ENCODE measurements at places on chromosomes 2 and 18.

DNA sequence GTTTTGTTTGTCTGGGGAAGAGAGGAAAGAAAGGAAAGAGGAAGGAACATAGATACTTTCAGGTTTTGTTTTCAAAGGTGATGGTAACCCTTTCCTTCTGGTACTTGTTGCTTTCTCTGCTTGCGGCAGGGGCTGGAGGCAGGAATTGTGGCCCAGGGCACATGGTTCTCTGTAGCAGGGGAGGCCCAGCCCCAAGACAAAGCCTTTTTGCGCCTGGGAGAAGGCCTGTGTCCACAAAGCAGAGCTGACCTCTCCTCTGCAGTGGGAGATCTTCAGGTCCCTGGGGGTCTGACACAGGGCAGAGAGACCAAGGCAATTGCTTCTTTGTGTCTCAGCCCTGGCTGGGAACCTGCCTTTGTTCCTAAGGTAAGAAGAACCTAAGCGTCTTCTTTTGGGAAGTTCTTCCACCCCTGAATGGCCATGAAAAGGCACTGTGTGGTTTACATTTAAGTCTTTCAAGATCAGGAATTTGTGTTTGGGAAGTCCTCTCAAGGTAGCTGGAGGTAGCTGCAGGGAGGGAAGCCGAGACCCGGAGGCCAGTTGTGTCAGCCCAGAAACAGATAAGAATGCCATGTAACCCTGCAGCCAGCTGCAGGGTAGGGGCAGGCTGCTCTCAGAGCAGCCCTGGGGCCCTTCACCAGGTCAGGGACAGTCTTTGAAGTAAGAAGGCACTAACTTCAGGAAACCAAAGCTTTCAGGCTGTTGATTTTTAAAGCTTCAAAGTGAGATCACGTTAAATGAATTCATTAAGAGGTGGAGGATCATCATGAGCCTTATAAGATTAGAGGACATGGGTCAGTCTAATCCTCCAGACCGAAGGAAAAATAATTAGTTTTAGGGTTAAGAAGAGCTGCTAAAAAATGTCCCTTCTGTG, 119.3 kb downstream of the STPG4 start:
- no peak for DNase-seq

DNA sequence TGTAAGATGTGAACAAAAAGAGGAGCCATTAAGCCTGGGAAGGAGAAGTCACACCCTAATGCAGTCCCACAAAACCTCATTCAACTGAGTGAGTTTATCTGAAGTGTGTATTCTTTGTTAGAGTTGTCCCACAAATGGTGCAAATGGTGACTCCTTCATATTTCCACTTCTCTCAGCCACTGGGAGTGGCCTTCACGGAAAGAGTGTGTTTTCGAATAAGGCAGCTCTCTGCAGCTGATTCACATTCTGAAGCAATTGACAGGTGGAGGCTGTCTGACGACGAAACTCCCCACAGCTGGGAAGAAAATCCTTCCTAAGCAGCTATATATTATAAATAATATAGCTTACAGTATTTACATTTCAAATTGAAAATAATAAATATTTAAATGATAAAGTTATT, 318.8 kb upstream of the TMEFF2 start:
- no peak for DNase-seq

DNA sequence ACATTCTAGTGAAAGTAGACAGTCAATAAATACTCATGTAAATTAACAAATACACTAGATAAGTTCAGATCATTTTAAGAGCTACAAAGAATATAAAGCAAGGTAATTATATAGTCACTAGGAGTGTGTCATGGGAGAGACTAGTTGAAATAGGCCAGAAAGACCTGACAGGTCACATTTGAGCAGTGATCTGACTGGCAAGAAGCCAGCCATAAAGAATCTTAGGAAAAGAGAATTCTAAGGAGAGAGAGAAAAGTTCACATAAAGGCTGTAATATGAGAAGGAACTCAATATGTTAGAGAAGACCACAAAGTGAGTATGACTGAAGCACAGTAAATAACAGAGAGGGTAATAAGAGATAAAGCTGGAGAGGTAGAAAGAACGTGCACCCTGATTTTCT, 31.2 kb downstream of the VSNL1 start:
- no peak for DNase-seq

DNA sequence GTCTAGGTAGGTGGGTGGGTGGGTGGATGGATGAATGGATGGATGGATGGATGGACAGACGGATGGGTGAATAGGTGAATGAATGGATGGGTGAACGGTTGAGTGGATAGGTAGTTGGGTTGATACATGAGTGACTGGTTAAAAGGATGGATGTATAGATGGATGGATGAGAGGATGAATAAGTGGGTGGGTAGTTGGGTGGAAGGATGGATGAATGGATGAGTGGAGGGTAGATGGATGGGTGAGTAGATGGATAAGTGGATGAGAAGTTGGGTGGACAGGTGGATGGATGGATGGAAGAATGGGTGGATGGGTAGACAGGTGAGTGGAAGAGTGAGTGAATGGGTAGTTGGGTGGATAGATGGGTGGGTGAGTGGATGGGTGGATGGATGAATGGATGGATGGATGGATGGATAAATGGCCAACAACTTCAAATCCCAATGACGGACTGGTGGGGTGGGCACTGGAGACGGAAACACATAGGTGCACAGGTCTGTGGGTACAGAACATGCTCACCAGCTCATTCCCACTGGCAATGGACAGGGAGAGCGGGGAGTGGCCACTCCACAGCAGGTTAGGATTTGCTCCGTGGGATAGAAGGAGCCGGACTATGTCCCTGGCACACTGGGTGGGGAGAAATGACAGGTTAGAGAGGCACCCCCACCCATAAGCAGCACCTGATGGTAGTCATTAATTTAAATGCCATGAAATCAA, 48.8 kb downstream of the ANKMY1 start:
- peak; percentile 5 for DNase-seq

- no peak for DNase-seq
Observed at GRCh38 chr2:37324536-37324785, 172 bp downstream of the PRKD3 start.
